Neural progenitor cell (in vitro differentiated cells): ENCODE measurements at places on chromosomes 16 and 17. TPM values are rescaled to one million over a fixed set of nuclear protein-coding genes. Genes with fewer than 3 reads are reported as not detected.
A peak's percentile ranks its signal among the peaks of the same experiment; 100 is the strongest.

GRCh38 chr17:48187872-48188608 lies 80.5 kb downstream of the SNX11 start:
- no peak for DNase-seq

Gene GPR139
- not detected in 2 replicates for total RNA-seq

Gene CLTC
- 190 and 225 TPM in 2 replicates for total RNA-seq

- DNase-seq: no peak
Observed at GRCh38 chr17:4204710-4205173, 59.0 kb downstream of the ANKFY1 start.

DNA sequence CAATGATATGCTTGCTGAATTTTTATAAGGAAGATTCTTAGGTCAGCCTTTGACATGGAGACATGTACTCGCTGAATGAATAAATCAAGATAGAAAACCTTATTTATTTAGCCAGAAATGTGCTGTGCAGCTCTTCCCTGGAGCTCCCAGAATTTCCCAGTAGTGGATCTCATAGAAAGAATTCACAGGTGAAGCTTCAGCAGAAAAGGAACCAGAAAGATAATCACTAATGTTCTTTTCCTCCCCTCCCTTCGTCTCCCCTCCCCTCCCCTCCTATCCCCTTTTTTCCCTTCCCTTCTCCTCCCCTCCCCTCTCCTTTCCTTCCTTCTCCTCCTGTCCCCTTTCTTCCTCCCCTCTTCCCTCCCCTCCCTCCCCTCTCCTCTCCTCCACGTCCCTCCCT lies 158.2 kb downstream of the MAP2K6 start:
- DNase-seq: no peak

Gene MYH1
- total RNA-seq: not detected in 2 replicates

Gene RAB40C
- total RNA-seq: 6.0 and 30.0 TPM in 2 replicates

DNA sequence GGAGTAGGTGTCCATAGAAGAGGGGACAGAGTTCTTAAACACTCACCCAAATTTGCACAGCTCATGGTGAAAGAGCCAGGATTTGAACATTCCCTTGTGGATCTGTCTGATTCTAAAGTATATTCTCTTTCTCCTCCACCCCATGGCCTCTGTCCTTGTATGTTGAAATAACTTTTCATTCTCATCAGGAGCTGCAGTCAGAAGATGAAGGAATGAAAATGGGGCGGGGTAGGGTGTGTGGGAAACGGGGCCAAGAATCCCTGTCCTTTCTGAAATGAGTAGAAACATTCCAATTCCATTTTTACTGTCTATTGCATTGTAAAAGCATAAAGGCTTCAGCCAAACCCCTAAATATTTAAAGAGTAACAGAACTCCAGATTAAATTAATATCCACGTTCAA lies 42.8 kb downstream of the NOG start:
- no peak for DNase-seq

Gene SLC5A11
- 0.09 TPM in 1 of 2 replicates, not detected in the other for total RNA-seq

GRCh38 chr17:28948873-28949184 lies 2.5 kb downstream of the PHF12 start:
- DNase-seq: peak; percentile 86

DNA sequence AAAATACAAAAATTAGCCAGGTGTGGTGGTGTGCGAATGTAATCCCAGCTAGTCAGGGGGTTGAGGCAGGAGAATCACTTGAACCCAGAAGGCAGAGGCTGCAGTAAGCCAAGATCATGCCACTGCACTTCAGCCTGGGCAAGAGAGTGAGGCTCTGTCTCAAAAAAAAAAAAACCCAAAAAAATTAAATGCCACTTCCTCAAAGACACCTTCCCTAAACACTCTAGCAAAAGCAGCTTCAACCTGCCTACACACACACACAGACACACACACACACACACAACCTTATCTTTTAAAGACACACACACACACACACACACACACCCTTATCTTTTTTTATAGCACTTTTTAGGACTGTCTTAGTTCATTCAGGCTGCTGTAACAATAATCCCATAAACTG lies 201.7 kb upstream of the PSMD7 start:
- no peak for DNase-seq

Gene IGF2BP1
- 129 and 137 TPM in 2 replicates for total RNA-seq

Gene ZNF830
- 14.5 and 26.1 TPM in 2 replicates for total RNA-seq

DNA sequence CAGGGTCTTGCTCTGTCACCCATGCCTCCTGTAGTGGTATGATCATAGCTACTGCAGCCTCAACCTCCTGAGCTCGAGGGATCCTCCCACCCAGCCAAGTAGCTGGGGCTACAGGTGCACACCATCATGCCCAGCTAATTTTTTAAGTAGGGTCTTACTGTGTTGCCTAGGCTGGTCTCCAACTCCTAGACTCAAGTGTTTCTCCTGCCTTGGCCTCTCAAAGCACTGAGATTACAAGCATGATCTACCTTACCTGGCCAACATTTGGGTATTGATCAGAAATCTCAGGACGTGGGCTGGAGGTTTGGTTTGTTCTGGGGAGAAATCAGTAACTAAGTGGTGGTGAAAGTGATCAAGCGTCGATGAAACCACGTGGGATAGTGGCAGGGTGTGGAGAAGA lies 4.1 kb downstream of the CHD9 start:
- DNase-seq: no peak

GRCh38 chr17:28477928-28478327 lies 4.5 kb downstream of the SLC13A2 start:
- no peak for DNase-seq

DNA sequence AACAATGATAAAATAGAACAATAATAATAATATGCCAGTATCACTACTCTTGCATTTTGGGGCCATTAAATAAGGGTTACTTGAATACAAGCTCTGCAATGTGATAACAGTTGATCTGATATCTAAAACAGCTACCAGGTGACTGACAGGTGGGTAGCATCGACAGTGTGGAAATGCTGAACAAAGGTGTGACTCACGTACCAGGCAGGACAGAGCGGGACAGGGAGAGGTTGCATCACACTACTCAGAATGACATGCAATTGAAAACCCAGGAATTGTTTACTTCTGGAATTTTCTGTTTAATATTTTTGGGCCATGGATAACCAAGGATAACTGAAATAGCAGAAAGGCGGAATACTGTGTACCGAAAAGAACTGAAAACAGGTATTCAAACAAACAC lies 15.8 kb upstream of the ZNF19 start:
- no peak for DNase-seq

DNA sequence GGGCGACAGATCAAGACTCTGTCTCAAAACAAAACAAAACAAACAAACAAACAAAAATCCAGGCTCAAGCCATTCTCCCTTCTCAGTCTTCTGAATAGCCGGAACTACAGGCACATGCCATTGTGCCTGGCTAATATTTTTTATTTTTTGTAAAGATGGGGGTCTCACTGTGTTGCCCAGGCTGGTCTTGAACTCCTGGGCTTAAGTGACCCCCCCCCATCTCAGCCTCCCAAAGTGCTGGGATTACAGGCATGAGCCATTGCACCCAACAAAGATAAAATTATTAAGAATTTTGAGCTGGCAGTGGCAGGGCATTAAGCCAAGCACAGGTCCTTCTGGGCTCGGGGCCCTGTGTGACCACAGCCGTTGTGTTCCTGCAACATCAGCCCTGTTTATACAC lies 69.9 kb upstream of the CBX4 start:
- DNase-seq: no peak

GRCh38 chr16:86345516-86345915 lies 164.8 kb upstream of the FOXF1 start:
- no peak for DNase-seq

GRCh38 chr16:25172831-25173230 lies 43.9 kb upstream of the AQP8 start:
- DNase-seq: no peak

Gene SECTM1
- 0.12 TPM in 1 of 2 replicates, not detected in the other for total RNA-seq

- peak; percentile 91 for DNase-seq
Observed at GRCh38 chr17:40358323-40359038, 6.1 kb downstream of the GJD3 start.

DNA sequence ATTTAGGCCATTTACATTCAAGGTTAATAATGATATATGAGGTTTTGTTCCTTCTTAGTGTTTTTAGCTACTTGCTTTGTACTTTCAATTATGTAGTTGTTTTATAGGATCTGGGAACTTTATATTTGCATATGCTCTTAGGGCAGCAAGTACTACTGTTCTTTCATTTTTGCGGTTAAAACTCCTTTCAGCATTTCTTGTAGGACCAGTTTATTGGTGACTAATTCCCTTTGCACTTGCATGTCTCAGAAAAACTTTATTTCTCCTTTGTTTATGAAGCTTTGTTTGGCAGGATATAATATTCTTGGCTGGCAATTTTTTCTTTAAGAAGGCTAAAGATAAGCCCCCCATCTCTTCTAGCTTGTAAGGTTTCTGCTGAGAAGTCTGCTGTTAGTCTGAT lies 131.3 kb upstream of the CDH8 start:
- DNase-seq: no peak

GRCh38 chr17:10127819-10128425 lies 70.5 kb downstream of the GAS7 start:
- DNase-seq: peak; percentile 73

Gene KREMEN2
- 0.51 and 5.6 TPM in 2 replicates for total RNA-seq

GRCh38 chr17:70655176-70655958 lies 486.0 kb downstream of the KCNJ2 start:
- no peak for DNase-seq

Gene TMEM98
- total RNA-seq: 117 and 168 TPM in 2 replicates

DNA sequence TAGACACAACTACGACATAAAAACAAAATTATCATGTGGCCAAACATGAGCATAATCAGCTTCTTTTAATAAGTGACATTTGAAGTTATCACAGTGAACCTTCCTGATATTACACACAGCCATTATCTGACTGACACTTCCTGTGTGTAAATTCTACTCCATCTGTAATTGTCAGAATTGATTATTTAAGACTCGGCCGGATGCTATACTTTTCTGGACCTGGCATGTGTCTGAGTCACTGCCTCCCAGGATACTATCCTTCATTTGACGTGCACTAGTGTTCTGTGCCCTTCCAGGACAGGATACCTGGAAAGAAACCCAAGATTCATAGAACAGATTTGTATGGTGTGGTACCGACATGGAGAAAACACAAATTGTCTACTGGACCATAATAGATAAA lies 242.0 kb downstream of the HS3ST3A1 start:
- no peak for DNase-seq

DNA sequence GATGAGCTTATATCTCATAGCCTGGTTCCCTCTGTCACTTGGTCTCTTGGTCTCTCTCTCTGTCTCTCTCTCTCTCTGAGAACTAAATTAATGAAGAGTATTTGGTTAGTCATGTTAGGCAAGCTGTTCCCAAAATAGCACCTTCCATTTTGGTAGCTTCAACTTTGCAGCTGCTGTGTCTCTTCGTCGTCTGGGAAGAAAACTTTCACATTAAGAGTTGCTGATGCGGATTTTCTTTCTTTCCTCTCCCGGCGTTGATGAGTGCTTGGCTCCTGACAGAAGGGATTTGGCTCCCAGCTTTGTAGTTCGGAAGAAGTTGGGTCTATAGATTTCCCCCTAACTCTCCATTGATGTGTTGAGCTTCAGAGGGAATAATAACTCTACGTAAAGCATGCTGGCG lies at the start of gene RBFOX1:
TSS of gene RBFOX1 (plus strand) at position 235 of the 400 bp plus-strand sequence.
- DNase-seq: no peak

DNA sequence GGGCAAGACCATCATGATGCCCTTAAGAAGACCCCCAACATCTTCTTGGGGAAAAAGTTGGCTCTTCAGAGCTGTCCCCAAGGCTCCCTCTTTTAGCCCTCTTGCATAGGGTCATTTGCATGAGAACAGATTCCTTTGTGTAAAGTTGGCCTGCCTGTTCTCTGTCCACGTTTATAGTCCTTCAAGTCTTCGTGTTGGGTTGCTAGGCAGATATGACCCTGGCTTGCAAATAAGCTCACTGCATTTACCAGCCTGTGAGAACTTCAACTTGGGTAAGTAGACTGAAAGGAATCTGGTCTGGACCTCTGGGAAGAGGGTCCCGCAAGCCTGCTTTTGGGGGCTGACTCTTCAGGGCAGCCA lies 2.9 kb downstream of the ARSG start:
- DNase-seq: peak; percentile 61

DNA sequence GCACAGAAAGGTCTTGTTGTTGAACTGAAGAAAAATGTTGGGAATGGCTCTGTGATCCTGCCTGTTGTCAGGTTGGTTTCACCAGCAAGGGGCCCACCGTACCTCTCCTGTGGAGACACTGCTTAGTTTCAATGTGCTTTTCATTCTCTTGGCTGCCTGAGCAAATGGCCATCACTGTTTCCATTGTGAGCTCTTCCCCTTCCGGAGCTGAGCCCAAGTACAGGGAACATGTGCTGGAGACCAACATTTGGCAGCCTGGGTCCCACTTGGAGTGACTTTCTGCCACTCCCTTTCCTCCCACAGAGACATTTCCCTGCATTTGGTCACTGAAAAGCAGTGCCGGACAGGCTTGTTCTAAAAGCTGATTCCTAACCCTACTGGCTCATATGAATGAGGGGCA lies 23.1 kb downstream of the GABARAPL2 start:
- peak; percentile 26 for DNase-seq

GRCh38 chr17:56801459-56802178 lies 32.1 kb downstream of the C17orf67 start:
- no peak for DNase-seq

GRCh38 chr17:34045990-34046389 lies 209.1 kb upstream of the CCL2 start:
- no peak for DNase-seq

DNA sequence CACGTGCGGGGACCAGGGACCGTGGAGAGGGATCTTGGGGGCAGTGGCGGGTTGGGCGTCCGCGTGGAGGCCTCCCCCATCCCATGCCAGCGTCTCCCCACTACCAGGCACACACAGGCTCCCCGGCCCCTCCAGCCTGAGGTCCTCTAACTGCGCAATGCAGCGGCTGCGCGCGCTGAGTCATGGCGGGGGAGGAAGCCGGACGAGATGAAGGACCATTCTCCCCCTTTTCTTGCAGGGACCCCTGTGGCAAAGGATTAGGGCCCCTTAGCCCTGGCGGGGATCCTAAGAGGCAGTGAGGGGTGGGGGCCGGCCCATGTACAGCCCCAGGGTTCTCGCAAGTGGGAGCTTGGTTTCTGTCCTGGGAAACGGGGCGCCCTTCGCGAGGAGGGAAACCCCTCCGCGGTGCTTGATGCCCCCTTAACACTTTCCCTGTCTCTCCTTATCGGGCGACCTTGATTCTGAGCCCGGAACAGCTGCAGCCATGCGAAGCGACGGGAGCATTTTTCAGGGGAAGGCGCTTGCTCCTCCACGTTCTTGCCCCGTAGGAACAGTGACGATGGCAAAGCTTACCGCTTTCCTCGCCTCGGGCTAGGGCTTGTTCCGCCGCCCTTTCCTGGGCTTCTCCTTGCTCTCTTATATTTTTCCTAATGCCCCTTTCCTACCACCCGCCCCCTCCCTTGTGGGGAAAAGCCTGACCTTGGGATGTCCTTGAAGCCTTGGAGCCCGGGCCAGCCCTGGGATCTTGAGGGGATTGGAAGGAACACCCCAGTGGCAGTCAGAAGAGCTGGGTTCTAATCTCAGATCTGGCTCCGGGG lies 592 bp downstream of the ALDOA start:
- peak; percentile 58 for DNase-seq

Gene NDRG4
- total RNA-seq: 14.6 and 18.8 TPM in 2 replicates

GRCh38 chr16:74257061-74257460 lies 39.6 kb upstream of the PSMD7 start:
- DNase-seq: no peak

- no peak for DNase-seq
Observed at GRCh38 chr17:76411247-76411646, 26.8 kb downstream of the SPHK1 start.
